CD8-positive, alpha-beta memory T cell (primary cell): ENCODE measurements at places on chromosomes 5 and 9. TPM values are rescaled to one million over a fixed set of nuclear protein-coding genes. Genes with fewer than 3 reads are reported as not detected.

DNA sequence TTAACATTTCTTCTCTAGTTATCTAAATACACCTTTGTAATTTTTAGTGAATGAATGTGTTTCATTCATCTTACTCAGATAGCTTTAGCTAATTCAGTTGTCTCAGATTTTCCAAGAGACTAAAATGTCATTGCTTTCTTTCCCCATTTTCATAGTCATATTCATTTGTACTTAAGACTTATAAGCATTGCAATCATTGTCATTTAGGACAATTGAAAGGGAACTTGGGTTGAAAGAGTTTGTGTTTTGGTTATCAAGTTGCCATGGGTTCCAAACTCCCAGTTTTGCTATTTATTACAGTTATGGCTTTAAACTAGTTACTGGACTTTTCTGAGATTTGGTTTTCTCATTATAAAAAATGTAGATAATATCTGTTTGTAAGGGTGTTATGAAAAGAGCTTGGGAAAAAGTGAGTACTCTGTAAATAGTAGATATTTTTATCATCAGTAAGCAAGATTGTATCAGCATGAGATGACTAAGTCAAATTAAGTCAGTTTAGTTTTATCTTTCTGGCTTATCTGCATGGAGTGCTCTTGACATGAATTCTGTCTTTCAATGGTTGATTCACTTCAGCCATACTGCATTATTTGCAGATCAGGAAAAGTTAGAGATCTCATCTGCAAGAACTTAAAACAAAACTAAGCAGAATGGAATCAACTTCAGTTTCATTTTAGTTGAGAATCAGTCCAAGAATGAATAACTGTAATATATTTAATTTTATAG, 107.5 kb downstream of the PBX3 start:
- H3K4me3 ChIP-seq, result no peak overlapping the region
- H3K27ac ChIP-seq, result no peak overlapping the region

- no peak for DNase-seq
- H3K4me3 ChIP-seq, result no peak overlapping the region
- H3K36me3 ChIP-seq, result no peaks in the 10 kb centered on the region
- H3K27ac ChIP-seq, result no peak overlapping the region
- no peaks in the 10 kb centered on the region for H3K4me1 ChIP-seq
These were observed 17.2 kb upstream of the PAM start for GRCh38 chr5:102737805-102738469.

DNA sequence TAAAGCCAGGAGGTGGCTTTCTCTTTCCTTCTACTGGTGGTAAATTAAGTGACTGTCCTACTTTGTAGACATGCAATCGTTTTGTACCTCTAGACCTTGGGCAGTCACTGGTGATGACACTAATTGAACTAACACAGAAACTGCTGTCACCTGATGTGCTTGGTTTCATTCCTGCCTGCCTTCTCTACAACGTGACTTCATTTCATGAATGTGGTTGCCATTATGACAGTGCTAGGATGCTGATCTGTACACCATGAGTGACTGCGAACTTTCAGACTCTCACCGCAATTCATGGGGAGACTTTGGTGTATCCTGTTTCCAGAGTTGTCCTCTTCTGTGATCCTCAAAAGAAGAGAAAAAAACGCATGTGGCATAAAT, 47.5 kb downstream of the UBE2QL1 start:
- no peaks in the 10 kb centered on the region for H3K36me3 ChIP-seq
- no peak overlapping the region for H3K4me3 ChIP-seq
- H3K27me3 ChIP-seq, result no peaks in the 10 kb centered on the region

Gene TMEM252
- not detected for total RNA-seq

Gene PAEP
- total RNA-seq, result not detected

GRCh38 chr9:138044485-138045383, 167.2 kb downstream of the CACNA1B start:
- H3K27ac ChIP-seq, result no peak overlapping the region
- H3K4me3 ChIP-seq, result no peak overlapping the region
- no peaks in the 10 kb centered on the region for H3K4me1 ChIP-seq
